ENCODE measurements at places on chromosomes 13 and 19. TPM values are rescaled to one million over a fixed set of nuclear protein-coding genes. Genes with fewer than 3 reads are reported as not detected.

- H3K4me1 ChIP-seq, result peaks cover 4% of the 10 kb centered on the region
- H3K4me3 ChIP-seq, result no peak overlapping the region
- no peak for DNase-seq
Measured at GRCh38 chr13:31703780-31704179, 35.5 kb upstream of the RXFP2 start.

DNA sequence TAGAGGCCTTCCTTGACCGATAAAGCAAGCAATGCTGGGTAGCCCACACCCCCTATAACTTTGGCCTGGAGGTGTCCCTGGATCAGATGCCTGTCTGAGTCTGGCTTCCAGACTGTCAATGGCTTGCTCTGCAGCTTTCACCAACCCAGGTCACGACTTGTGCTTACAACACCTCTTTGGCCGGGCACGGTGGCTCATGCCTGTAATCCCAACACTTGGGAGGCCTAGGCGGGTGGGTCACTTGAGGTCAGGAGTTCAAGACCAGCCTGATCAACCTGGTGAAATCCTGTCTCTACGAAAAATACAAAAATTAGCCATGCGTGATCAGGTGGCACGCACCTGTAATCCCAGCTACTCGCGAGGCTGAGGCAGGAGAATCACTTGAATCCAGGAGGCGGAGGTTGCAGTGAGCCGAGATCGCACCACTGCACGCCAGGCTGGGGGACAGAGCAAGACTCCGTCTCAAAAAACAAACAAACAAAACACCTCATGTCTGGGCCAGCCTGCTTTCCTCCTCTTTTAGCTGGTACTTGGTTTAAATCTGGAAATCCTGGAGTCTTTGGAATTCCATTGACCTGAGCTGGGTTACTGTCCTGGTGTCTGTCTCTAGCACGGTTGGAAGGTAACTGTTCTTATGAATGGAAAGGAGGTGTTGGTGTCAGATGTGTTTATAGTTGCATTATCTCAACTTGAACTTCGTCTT lies 10.3 kb upstream of the GARRE1 start:
- H3K27me3 ChIP-seq, result no peaks in the 10 kb centered on the region
- H3K27ac ChIP-seq, result no peak overlapping the region
- no peak for DNase-seq
- H3K4me1 ChIP-seq, result no peaks in the 10 kb centered on the region
- no peaks in the 10 kb centered on the region for H3K36me3 ChIP-seq

GRCh38 chr13:40665126-40666044 lies 1.1 kb downstream of the FOXO1 start:
- DNase-seq, result peak; percentile 50
- peaks cover 3% of the 10 kb centered on the region for H3K4me1 ChIP-seq
- H3K27ac ChIP-seq, result peak overlapping the region; percentile 99
- H3K36me3 ChIP-seq, result no peaks in the 10 kb centered on the region
- H3K4me3 ChIP-seq, result peak overlapping the region; percentile 93

DNA sequence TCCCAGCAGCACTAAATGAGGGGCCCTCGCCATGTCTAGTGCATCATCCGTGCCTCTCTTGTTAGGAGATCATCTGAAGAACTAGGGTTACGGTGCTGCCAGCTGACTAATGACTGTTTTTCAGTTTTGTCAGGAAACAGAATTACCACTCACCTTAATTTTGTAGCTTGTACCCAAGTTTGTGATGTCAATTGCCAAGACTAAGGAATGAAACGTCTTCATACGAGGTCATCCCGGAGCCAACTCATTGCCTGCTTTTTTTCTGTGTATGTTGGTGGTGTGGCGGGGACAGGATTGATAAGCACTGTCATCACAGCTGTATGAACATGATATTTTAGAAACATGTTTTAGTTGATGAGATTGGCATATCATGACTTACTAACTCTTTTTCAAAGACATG lies 100.6 kb downstream of the TNFRSF19 start:
- no peak for DNase-seq
- H3K4me1 ChIP-seq, result no peaks in the 10 kb centered on the region
- H3K27me3 ChIP-seq, result no peaks in the 10 kb centered on the region
- H3K36me3 ChIP-seq, result no peaks in the 10 kb centered on the region
- H3K4me3 ChIP-seq, result no peak overlapping the region
- no peak overlapping the region for H3K27ac ChIP-seq

DNA sequence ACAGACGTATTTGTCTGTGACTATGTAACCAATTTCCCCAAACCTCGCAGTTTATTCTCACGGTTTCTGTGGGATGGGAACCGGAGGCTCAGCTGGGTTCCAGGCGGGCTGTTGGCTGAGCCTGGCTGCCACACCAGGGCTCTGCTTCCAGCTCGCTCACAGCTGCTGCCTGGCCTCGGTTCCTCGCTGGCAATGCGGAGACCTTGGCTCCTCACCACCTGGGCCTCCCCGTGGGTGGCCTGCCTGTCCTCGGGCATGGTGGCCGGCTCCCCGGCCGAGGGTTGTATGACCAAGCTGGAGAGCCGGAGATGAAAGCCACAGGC lies 218.9 kb upstream of the MAB21L1 start:
- H3K27ac ChIP-seq, result no peak overlapping the region
- no peak overlapping the region for H3K4me3 ChIP-seq
- no peak for DNase-seq
- no peaks in the 10 kb centered on the region for H3K27me3 ChIP-seq
- no peaks in the 10 kb centered on the region for H3K4me1 ChIP-seq

DNA sequence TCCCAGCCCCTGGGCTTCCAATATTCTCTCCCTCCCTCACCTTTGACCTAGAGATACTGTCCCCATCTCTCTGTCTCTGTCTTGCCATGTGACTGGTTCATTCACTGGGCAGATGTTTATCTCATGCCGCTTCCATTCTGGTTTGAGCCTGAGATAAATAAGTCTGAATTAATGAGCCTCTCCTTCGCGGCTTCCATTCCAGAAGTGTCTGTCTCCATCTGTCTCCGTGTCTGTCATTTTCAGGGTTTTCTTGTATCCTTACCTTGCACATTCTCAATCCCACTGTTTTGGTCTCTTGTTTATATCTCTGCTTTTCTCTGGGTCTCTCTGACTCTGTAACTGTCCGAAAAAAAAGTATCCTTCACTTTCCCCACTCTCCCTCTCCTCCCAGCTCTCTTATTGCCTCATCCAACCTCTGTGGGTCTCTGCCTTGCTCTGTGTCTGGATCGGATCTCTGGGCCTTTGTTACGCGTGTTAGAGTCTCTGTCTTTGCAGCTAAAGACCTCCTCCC lies 4.3 kb downstream of the SPHK2 start:
- no peaks in the 10 kb centered on the region for H3K36me3 ChIP-seq
- H3K27me3 ChIP-seq, result no peaks in the 10 kb centered on the region
- DNase-seq, result peak; percentile 35
- peaks cover 60% of the 10 kb centered on the region for H3K4me1 ChIP-seq

DNA sequence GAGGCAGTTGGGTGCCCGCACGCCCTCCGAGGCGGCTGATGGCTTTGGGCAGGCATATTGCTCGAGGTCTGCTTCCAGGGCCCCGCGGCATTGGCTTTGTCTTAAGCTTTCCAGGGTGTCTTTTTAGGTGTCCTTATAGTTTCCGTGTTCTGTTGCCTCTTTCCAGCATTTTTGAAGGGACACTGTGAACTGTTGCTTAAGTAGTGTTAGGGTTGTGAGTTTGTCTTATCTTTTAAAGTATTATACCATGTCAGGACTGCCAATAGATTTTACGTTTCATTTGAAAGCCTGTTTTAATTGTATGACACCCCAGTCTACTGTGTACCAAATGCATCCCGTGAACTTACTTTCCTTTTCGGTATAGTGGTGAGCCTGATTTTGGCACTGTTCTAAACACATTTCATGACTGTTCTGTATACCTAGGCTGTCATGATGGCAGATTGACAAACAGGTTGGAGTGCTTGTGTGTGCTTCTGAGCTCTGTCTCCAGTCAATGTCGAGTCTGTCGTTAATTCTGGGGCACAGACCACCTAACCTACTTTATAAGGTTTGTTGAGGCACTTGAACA lies 656 bp downstream of the PCCA start:
- H3K27me3 ChIP-seq, result no peaks in the 10 kb centered on the region
- peak overlapping the region; percentile 90 for H3K4me3 ChIP-seq
- peaks cover 7% of the 10 kb centered on the region for H3K4me1 ChIP-seq
- peak overlapping the region; percentile 93 for H3K27ac ChIP-seq

DNA sequence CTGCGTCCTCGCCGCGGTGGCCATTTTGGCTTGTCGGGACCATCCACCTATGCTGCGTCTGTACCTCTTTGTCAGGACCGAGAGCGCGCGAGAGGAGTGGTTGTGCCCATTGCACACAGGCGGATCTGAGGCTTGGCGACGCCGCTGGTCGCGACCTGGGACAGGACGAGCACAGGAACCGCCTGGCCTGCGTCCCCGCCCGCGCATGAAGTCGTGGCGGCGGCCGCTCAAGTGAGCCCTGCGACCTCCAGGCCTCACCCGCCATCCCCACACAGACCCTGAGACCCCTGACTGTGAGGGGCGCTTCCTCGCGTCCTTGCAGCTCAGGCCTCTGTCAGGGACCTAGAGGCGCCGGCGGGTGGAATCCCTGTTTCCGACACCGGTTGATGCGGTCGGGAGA lies 16.8 kb downstream of the ZNF586 start:
- H3K4me1 ChIP-seq, result no peaks in the 10 kb centered on the region
- no peaks in the 10 kb centered on the region for H3K36me3 ChIP-seq
- peak overlapping the region; percentile 53 for H3K4me3 ChIP-seq

GRCh38 chr19:45498411-45499195 lies at the start of gene PPM1N:
TSS of gene PPM1N (plus strand) at chr19:45498443. CDS start at chr19:45498473, 30 bp downstream.
- H3K36me3 ChIP-seq, result no peaks in the 10 kb centered on the region
- H3K4me3 ChIP-seq, result peak within 1 kb of the TSS; percentile 17
- no peak within 1 kb of the TSS for H3K27ac ChIP-seq
- peaks cover 6% of the 10 kb centered on the region for H3K27me3 ChIP-seq
- no peak for DNase-seq

GRCh38 chr19:5999693-6000092 lies 21.8 kb upstream of the RANBP3 start:
- no peaks in the 10 kb centered on the region for H3K4me1 ChIP-seq
- no peaks in the 10 kb centered on the region for H3K27me3 ChIP-seq
- no peaks in the 10 kb centered on the region for H3K36me3 ChIP-seq
- no peak overlapping the region for H3K4me3 ChIP-seq

- H3K4me3 ChIP-seq, result peak overlapping the region; percentile 45
- peaks cover 35% of the 10 kb centered on the region for H3K4me1 ChIP-seq
Measured at GRCh38 chr13:41955605-41956004, 5.3 kb downstream of the VWA8 start.

- H3K4me1 ChIP-seq, result no peaks in the 10 kb centered on the region
- H3K27me3 ChIP-seq, result no peaks in the 10 kb centered on the region
- no peak overlapping the region for H3K27ac ChIP-seq
- H3K4me3 ChIP-seq, result no peak overlapping the region
- DNase-seq, result no peak
Measured at GRCh38 chr13:36528105-36528504, 95.8 kb downstream of the CCNA1 start.

- H3K36me3 ChIP-seq, result no peaks in the 10 kb centered on the region
- H3K27me3 ChIP-seq, result no peaks in the 10 kb centered on the region
- no peak overlapping the region for H3K4me3 ChIP-seq
- H3K4me1 ChIP-seq, result peaks cover 6% of the 10 kb centered on the region
Measured at GRCh38 chr13:27298849-27299248, 28.2 kb downstream of the RASL11A start.

GRCh38 chr13:28463481-28463880 lies 31.4 kb downstream of the FLT1 start:
- H3K36me3 ChIP-seq, result no peaks in the 10 kb centered on the region
- H3K4me3 ChIP-seq, result no peak overlapping the region
- H3K27ac ChIP-seq, result no peak overlapping the region
- peaks cover 2% of the 10 kb centered on the region for H3K27me3 ChIP-seq
- DNase-seq, result no peak

DNA sequence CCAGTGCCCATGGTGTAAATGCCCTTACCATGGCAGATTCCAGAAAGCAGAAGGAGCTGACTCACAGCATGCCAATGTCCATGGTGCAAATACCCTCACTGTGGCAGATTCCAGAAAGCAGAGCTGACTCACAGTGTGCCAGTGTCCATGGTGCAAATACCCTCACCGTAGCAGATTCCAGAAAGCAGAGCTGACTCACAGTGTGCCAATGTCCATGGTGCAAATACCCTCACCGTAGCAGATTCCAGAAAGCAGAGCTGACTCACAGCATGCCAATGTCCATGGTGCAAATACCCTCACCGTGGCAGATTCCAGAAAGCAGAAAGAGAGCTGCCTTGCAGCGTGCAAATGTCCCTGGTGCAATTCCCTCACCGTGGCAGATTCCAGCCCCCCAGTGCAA lies 163.8 kb upstream of the SOX1 start:
- no peaks in the 10 kb centered on the region for H3K27me3 ChIP-seq
- no peaks in the 10 kb centered on the region for H3K4me1 ChIP-seq
- no peak overlapping the region for H3K4me3 ChIP-seq

DNA sequence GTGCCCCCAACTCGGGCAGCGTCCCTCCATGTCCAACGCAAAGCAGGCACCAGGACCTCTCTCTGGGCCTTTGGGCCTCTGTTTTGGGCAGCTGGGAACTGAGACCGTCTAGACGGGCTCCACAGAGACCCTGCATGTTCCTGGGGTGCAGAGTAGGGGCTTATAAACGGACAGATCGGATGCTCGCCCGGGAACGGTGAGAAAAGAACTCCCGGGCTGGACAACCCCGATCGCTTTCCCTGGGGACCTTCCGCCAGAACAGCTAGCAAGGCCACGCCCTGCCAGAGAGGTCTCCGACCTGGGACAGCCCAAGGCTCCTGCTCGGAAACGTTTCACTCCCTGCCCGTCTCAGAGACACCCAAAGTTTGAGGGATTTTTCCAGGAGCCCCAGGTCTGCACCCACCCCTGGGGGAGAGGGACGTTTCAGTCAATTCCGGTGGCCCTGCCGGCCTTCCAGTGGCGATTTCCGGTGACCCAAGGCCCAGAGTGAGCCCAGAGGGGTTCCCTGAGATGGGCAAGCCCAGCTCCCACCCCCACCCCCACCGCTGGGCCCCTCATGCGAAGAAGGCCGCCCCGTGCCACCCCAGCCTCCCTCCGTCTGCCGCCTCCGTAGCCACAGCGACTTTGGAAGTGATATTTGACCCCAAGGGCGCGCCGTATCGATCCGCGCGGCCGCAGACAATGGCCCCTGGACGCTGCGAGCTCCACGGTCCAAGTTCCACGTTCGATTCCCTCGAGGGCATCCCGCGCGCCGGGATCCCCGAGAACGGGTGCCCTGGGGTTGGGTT lies 1.7 kb downstream of the NR2F6 start:
- DNase-seq, result no peak
- H3K27me3 ChIP-seq, result no peaks in the 10 kb centered on the region
- peak overlapping the region; percentile 81 for H3K27ac ChIP-seq
- H3K4me3 ChIP-seq, result peak overlapping the region; percentile 89
- peaks cover 64% of the 10 kb centered on the region for H3K4me1 ChIP-seq

GRCh38 chr19:42088471-42089190 lies 12.7 kb downstream of the ZNF574 start:
- no peak overlapping the region for H3K27ac ChIP-seq
- no peaks in the 10 kb centered on the region for H3K36me3 ChIP-seq
- no peak overlapping the region for H3K4me3 ChIP-seq
- H3K4me1 ChIP-seq, result no peaks in the 10 kb centered on the region
- DNase-seq, result no peak

- H3K4me1 ChIP-seq, result peaks cover 54% of the 10 kb centered on the region
- DNase-seq, result no peak
- no peak overlapping the region for H3K4me3 ChIP-seq
- peaks cover 5% of the 10 kb centered on the region for H3K36me3 ChIP-seq
- peaks cover 11% of the 10 kb centered on the region for H3K27me3 ChIP-seq
Measured at GRCh38 chr19:10290357-10290875, 664 bp downstream of the ICAM5 start.

Gene ANGPTL4
- 0.65 TPM for total RNA-seq

Gene GPR4
- 0.84 TPM for total RNA-seq

Gene LILRA5
- total RNA-seq, result 8.7 TPM

Gene ATP4B
- not detected for total RNA-seq

Gene MISP3
- total RNA-seq, result 0.28 TPM

Gene FREM2
- 0.42 TPM for total RNA-seq

Gene POU2F2
- 0.75 TPM for total RNA-seq

Gene SIGLEC11
- 4.4 TPM for total RNA-seq

Gene PRR19
- total RNA-seq, result not detected

Gene IL4I1
- 0.08 TPM for total RNA-seq

Gene PSG6
- total RNA-seq, result not detected

Gene SIGLEC14
- 6.9 TPM for total RNA-seq

Gene ZNF77
- total RNA-seq, result 2.6 TPM

Data from liver (tissue), 10 donors.